ENCODE measurements at places on chromosomes 16 and 17.

DNA sequence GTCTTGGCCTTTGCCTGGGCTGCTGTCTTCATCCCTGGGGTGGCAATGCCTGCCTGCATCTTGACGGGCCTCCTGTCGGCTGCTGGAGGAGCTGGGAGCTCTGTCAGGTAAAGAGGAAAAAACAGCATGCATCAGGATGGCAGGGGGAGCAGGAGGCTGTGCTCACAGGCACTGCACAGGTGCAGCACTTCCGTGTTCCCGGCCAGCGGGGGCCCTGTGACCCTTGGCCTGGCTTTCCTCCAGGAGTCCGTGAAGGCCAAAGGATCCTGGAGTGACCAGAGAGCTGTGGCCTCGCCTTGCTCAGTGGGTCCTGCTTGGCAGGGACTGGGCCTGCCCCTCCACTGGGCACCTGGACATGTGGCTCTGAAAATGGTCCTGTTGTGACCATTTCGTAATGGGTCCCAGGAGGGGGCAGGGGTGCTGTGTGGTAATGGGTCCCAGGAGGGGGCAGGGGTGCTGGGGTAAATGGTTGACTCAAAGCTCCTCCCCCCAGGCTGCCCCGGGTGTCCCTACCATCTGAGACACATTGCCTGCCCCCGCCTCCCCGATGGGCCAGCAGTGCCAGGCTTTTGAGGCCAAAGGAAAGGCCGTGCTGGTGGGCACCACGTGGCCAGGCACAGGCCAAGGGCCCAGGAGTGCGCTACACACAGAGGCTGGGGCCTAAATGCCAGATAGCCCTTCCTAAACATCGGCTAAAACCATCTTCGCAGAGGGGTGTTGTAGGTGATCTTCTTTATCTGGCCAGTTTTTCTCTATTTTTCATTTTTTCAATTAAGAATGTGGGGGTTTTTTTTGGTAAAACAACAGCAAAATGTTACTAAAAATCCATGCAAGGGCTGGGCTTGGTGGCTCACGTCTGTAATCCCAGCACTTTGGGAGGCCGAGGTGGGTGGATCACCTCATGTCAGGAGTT lies 4.0 kb upstream of the FASN start:
- no peak for DNase-seq

GRCh38 chr16:74888232-74888862 lies 96.6 kb downstream of the WDR59 start:
- no peak for DNase-seq

GRCh38 chr16:891353-891740 lies 79.4 kb downstream of the LMF1 start:
- DNase-seq: no peak

DNA sequence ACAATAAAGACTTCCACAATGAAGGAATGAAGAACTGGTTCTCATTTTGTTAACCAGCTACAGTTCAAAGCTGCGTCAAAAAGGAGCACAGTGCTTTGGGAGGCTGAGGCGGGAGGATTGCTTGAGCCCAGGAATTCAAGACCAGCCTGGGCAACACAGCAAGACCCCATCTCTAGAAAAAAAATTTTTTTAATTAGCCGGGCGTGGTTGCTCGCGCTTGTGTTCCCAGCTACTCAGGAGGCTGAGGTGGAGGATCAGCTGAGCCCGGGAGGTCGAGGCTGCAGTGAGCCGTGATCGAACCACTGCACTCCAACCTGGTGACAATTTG lies 764 bp upstream of the SLC6A4 start:
- no peak for DNase-seq

DNA sequence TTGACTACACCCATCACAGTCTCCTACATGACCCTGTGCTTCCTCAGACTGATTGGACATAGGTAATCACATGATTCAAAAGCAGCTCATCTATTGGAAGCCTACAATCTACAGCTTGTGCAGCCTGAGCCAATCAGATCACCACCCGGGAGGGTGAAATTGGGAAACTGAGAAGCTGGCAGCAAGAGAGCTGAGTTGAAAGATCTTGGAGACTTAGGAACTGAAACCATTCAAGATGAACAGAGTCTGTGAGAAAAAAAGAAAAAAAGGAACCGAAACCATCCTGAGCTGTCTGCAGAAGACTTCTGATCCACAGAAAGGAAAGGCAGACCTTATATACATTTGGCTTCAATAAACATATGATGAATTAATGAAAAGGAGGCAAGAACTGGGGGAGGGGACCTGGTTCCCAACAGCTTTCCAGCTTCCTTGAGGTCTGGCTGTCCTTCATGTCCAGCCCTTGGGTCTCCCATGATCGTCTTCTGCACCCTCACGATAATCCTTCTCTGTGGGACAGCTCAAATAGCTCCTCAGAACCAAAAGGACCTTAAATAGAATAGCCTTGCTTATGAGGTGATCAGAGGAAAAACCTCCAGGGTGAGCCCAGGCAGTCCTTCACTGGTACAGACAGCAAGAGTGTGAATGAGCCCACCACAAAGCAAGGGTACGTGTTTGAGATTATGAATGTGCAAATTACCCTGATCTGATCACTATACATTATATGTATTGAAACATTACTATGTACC lies 32.6 kb downstream of the PLXDC1 start:
- DNase-seq: no peak

GRCh38 chr17:65323049-65323448 lies 185.9 kb downstream of the RGS9 start:
- no peak for DNase-seq

GRCh38 chr17:62653826-62654761 lies 26.6 kb downstream of the MRC2 start:
- DNase-seq: peak; percentile 43

- no peak for DNase-seq
Measured at GRCh38 chr17:7739746-7740145, 22.2 kb downstream of the DNAH2 start.

DNA sequence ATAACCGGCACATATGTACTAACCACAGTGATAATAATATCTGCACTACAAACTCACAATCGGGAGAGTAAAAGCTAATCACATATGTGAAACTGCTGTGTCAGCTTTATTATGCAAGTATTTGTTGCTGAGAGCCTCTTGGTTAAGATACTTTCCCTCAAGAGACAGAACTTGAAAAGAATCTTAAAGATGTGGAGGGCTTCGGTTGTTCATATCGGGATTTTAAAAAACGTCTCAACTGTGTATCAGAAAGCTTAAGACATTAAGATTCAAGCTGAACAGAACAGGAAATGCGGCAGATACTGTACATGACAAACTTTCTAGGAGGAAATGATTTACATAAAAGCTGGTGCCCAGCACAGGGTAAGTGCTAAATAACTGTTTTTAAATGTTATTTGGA lies 27.5 kb upstream of the HLF start:
- DNase-seq: no peak

DNA sequence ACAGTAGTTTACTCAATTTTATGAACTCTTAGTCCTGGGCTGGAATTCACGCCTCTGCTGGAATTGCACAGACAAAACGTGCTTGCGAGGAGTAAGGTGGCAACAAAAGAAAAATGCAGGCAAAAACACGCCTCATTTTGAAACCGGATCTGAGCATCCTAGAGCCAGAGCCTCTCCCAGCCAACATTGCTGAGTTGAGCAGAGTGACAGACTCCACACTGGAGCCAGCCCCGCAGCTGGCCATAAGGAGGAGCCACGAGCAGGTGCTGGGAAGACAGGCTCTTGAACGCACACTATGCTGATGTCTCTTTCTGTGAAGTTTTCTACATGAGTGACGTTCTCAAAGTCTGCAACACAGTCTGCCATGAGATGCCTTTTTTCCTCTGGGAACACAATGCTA lies 14.6 kb upstream of the HSBP1 start:
- DNase-seq: no peak

GRCh38 chr17:79335456-79335855 lies 260.8 kb downstream of the ENGASE start:
- DNase-seq: no peak

DNA sequence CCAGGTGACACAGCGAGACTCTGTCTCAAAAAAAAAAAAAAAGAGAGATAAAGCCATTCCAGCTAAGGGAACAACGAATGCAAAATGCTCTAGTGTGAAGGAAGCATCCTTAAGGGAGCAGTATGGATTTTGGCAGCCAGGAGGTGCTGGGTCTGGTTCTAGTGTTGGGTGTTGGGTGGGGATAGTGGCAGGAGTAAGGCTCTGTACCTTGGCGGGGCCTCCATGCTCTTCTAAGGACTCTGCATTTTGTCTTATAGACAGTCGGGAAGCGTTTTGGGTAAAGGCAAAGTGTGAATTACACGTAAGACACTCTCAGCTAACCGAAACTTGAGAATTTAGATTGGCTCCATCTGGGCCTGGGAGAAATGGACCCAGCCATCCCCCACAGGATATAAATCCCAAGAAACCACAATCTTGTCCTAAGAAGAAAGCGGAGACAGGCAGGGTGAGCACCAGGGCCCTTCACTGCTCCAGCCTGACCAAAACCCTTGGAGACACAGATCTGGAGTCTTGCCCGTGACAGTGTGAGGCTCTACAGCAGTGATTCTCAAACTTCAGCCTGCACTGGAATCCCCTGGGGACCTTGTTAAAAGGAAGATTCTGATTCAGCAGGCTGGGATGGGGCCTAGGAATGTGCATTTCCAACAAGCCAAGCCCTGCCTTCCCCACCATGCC lies 33.1 kb upstream of the PHB1 start:
- DNase-seq: no peak

DNA sequence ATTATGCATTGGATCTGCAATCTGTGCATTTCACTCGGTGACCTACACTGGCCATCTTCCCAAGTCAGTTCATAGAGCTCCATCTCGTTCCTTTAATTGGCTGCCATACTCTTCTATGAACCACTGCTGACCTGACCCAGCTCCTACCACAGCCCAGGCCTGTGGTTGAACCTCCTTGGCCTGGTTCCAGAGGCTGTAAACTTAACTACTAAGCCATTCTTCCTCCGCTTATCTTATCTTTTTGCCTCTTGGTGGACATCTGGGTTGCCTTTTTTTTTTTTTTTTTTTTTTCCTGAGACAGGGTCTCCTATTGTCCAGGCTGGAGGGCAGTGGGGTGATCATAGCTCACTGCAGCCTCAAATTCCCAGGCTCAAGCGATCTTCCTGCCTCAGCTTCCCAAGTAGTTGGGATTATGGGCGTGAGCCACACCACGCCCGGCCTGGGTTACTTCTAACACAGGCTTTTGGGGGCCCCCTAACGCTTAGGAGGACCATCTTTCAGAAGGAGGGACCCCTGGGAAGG lies 18.3 kb downstream of the COQ7 start:
- no peak for DNase-seq

DNA sequence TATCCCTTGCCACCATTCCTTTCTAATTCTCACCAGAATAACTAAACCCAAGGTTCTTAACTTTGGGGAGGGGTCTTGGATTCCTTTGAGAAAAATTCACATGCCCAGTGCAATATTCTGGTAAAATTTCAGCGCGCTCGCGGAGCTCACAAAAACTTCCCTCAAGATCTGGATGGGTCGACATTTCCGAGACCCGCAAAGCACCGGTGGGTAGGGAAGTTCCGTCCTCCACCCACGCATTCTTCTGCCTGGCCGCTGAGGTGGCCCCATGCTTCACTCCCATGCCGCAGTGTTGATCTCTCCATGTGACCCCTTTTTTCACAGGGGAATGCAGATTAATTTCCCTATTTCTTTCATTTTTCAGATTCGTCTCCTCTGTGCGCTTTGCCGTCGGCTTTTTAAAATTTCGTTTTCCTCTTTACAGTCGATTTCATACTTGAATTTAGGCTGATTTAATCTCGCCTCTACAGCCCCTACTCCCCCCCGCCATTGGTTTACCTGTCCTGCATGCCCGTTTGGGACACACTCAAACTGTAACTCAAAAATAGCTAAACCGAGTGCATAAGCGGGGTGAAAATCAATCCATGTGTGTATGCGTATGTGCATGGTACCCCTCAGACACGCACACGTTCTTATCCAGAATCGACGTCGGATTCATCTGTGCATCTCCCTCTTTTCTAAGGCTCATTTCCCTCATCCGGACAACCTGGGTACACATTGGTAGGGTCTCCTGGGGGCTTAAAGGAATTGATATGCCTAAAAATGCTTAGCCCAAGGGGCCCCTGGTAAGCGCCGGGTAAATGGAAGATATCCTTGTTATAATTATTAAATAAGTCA lies 1.4 kb upstream of the SP6 start:
- DNase-seq: no peak

DNA sequence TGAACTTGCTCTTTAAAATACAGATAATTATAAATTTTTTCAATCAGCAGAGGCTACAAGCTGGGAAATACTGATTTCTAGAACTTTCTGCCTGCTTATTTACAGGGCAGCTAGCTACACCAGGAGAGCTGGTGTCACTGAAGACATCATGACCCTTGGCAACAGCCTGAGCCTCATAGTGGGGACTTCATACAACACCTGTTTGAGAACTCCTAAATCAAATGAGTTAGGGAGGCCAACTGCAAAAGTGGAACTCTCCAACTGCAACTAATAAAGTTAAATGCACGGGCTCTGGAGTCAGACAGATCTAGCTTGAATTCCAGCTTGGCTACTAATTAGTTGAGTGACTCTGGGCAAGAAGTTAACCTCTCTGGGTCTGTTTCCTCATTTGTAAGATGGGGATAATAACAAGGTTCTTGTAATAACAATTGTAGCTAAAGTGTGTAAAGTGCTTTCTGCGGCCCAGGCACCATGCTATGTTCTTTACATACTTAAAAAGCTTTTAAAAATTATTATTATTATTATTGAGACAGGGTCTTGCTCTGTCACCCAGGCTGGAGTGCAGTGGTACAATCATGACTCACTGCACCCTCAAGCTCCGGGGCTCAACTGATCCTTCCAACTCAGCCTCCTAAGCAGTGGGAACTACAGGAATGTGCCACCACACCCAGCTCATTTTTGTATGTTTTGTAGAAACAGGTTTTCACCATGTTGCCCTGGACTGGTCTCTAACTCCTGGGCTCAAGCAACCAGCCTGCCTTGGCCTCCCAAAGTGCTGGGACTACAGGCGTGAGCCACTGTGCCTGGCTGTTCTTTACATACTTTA lies 33.4 kb downstream of the VAC14 start:
- no peak for DNase-seq

- DNase-seq: no peak
Measured at GRCh38 chr17:31314782-31315100, 887 bp upstream of the EVI2B start.

GRCh38 chr16:72357910-72358309 lies 186.0 kb upstream of the PMFBP1 start:
- DNase-seq: no peak

DNA sequence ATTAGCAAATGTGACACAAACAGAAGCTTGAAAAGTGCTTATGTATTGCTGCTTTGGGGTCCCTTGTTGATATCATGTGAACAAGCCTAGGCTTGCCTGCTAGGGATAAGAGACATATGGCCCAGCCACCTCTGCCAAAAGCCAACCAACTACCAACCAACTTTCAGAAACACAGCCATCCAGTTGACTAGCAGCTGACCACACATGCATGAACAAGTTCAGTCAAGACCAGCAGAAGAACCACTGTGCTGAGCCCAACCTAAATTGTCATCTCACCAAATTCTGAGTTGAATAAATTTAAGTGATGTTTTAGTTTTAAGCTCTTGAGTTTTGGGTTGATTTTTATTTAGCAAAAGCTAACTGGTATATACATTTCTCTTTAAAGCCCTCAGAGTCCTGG lies 3.5 kb downstream of the ERN2 start:
- DNase-seq: no peak

DNA sequence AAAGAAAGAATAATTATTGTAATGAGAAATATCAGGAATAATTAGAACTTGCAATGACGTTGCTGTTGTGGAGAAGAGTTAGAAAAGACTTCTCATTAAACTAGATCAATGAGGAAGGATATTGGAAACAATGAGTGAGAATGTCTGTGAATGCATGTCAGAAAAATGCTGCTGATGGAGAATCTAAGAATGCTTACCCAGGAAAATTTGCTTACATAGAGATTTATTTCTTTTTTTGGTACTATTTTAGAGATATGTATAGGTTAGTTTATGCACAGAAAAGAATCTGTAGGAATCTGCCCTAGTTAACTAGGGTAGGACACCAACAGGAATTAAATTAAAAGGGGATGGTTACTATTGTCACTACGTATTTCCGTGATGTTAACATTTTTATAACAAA lies 140.2 kb downstream of the USP31 start:
- no peak for DNase-seq
